ENCODE measurements at places on chromosomes 2 and 18.
A peak's percentile ranks its signal among the peaks of the same experiment; 100 is the strongest.

GRCh38 chr2:27249891-27250651, 12.8 kb downstream of the SLC30A3 start:
- H3K4me1 ChIP-seq = no peaks in the 10 kb centered on the region
- H3K4me3 ChIP-seq = no peak overlapping the region
- no peaks in the 10 kb centered on the region for H3K36me3 ChIP-seq
- H3K27me3 ChIP-seq = peaks cover 5% of the 10 kb centered on the region
- no peak overlapping the region for H3K27ac ChIP-seq
- DNase-seq = peak; percentile 47

GRCh38 chr2:71976685-71977084, 171.0 kb downstream of the CYP26B1 start:
- no peaks in the 10 kb centered on the region for H3K4me1 ChIP-seq
- no peaks in the 10 kb centered on the region for H3K36me3 ChIP-seq
- no peak overlapping the region for H3K27ac ChIP-seq
- H3K27me3 ChIP-seq = no peaks in the 10 kb centered on the region
- no peak overlapping the region for H3K4me3 ChIP-seq
- no peak for DNase-seq

GRCh38 chr2:170235860-170236679, 58.1 kb downstream of the MYO3B start:
- no peak overlapping the region for H3K4me3 ChIP-seq
- H3K27me3 ChIP-seq = peaks cover 21% of the 10 kb centered on the region
- DNase-seq = no peak
- H3K36me3 ChIP-seq = no peaks in the 10 kb centered on the region
- H3K27ac ChIP-seq = no peak overlapping the region

DNA sequence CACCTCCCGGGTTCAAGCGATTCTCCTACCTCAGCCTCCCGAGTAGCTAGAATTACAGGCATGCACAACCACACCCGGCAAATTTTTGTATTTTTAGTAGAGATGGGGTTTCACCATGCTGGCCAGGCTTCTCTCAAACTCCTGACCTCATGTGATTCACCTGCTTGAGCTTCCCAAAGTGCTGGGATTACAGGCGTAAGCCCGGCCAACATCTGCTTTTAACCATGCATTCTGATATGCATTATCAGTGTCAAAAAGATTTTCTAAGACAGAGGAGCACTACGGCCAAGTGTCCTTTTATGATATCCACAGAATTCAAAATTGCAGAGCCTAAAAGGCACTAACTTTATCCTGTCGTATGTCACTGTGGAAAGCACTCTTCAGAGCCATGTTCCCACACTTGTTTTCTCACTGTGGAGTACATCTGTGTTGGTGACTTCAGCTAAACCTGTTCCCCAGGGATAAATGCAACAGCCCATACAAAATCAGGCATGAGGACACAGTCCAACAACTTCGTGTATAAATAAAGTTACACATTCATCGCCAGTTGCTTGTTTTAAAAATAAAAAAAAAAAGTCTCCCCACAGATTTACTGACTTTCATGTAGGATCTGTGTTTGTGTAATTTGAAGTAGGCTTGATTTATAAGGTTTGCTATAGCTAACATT, 56.4 kb downstream of the STK25 start:
- H3K4me3 ChIP-seq = no peak overlapping the region
- no peak for DNase-seq
- no peaks in the 10 kb centered on the region for H3K4me1 ChIP-seq
- no peak overlapping the region for H3K27ac ChIP-seq
- peaks cover 35% of the 10 kb centered on the region for H3K27me3 ChIP-seq

- peaks cover 5% of the 10 kb centered on the region for H3K4me1 ChIP-seq
- H3K36me3 ChIP-seq = no peaks in the 10 kb centered on the region
- peak overlapping the region; percentile 22 for H3K27ac ChIP-seq
- DNase-seq = no peak
- no peaks in the 10 kb centered on the region for H3K27me3 ChIP-seq
These were observed 81.8 kb upstream of the ADAM23 start for GRCh38 chr2:206361407-206362045.

DNA sequence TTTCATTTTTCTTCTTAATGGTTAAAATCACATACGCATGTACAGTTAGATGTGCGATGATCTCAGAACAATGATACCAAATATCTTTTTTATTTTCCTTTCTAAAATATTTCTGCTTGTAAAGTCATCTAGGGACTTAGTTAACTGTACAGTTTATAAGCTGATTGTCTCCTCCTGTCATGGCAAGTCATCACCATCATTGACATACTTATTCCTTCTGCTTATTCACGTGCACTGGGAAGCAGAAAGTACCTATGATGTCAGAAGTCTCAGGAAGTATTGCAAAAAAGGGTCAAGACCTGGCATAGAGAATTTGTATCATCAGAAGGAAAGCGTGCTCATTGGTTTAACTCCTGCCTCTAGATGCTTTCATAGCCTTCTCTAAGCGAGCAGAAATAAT, 154.2 kb downstream of the DSC3 start:
- H3K4me1 ChIP-seq = no peaks in the 10 kb centered on the region
- H3K4me3 ChIP-seq = no peak overlapping the region
- no peak for DNase-seq
- no peak overlapping the region for H3K27ac ChIP-seq

DNA sequence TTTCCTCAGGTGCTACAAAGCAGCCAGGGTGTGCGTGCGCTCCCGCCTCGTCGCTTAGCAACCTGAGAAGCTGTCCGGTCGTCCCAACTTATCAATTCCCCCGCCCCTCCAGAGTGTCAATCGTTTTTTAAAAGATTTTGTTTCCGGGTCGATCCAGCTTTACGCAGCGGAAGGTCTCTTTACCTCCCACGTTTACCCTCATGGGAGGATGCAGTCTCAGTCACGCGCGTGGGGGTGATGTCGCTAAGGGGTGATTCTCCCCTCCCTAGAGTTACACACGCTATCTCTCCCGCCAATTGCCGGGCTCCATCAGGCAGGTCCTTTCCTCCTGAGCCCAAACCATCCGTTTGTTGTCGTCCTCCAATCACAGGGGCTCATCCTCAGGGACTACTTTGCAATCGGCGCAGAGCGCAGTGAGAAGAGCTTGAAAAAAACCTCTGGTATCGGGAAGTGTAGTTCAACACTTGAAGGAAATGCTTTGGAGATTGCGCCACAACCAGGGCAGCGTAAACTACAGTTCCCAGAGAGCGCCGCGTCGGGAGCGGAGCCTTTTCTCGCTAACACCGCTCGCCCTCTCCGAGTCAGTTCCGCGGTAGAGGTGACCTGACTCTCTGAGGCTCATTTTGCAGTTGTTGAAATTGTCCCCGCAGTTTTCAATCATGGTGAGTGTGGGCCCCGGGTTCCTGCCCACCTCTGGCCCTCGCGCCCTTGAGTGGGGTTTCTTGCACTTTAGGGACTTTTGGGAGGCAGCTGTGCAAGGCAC, at the start of the genes MDH1 and WDPCP:
TSS of gene MDH1 (plus strand) at position 579 of the 763 bp plus-strand sequence. CDS start at position 660, 81 bp downstream.
TSS of gene WDPCP (minus strand) at position 93 of the 763 bp plus-strand sequence. CDS start 206 bp downstream, outside the sequence.
- H3K27me3 ChIP-seq = no peaks in the 10 kb centered on the region
- H3K27ac ChIP-seq = peak within 1 kb of the TSS; percentile 90
- H3K4me1 ChIP-seq = peaks cover 38% of the 10 kb centered on the region

- no peaks in the 10 kb centered on the region for H3K36me3 ChIP-seq
- H3K27me3 ChIP-seq = peaks cover 3% of the 10 kb centered on the region
- no peak overlapping the region for H3K27ac ChIP-seq
- no peak overlapping the region for H3K4me3 ChIP-seq
- H3K4me1 ChIP-seq = no peaks in the 10 kb centered on the region
- no peak for DNase-seq
These were observed 15.8 kb downstream of the DAPL1 start for GRCh38 chr2:158810731-158811460.

- H3K4me3 ChIP-seq = no peak overlapping the region
- H3K36me3 ChIP-seq = no peaks in the 10 kb centered on the region
- H3K27me3 ChIP-seq = no peaks in the 10 kb centered on the region
- no peak overlapping the region for H3K27ac ChIP-seq
- no peak for DNase-seq
- no peaks in the 10 kb centered on the region for H3K4me1 ChIP-seq
These were observed 2110.3 kb upstream of the CELF4 start for GRCh38 chr18:39675906-39676305.

GRCh38 chr2:220129391-220129790, 502.0 kb downstream of the SLC4A3 start:
- H3K36me3 ChIP-seq = no peaks in the 10 kb centered on the region
- no peak for DNase-seq
- H3K27ac ChIP-seq = no peak overlapping the region
- H3K4me3 ChIP-seq = no peak overlapping the region

DNA sequence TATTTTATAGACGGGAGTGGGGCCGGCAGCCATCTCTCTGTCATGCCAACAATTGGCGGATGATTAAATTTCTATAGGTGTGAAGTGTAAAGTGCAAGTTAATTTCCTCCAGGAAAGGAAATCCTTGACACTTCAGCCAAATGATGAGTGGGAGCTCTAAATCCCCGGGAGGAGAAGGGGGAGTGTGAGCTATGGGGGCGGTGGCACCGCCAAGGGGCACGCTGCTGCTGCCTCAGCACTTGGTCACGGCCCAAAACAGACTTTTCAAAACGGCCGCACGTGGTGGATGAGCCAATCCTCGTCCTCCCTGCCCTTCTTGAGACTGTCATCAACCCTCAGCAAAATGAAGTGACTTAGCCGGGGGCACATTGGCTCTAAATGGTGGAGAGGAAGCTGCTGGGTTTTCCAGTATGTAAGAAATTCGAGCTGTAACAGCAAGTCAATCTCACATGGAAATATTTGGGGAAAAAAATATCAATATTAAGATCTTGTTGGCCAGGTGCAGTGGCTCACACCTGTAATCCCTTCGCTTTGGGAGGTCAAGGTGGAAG, 200.8 kb downstream of the TFCP2L1 start:
- H3K27ac ChIP-seq = no peak overlapping the region
- no peaks in the 10 kb centered on the region for H3K27me3 ChIP-seq
- H3K36me3 ChIP-seq = no peaks in the 10 kb centered on the region
- H3K4me3 ChIP-seq = no peak overlapping the region

GRCh38 chr2:72924353-72925240, 7.3 kb downstream of the EMX1 start:
- no peak overlapping the region for H3K4me3 ChIP-seq
- DNase-seq = no peak
- no peak overlapping the region for H3K27ac ChIP-seq
- no peaks in the 10 kb centered on the region for H3K4me1 ChIP-seq

GRCh38 chr2:85611217-85611704, 605 bp downstream of the C2orf68 start:
- H3K4me1 ChIP-seq = peaks cover 12% of the 10 kb centered on the region
- peaks cover 22% of the 10 kb centered on the region for H3K36me3 ChIP-seq
- H3K4me3 ChIP-seq = peak overlapping the region; percentile 98
- H3K27ac ChIP-seq = peak overlapping the region; percentile 89
- DNase-seq = no peak
- H3K27me3 ChIP-seq = no peaks in the 10 kb centered on the region

DNA sequence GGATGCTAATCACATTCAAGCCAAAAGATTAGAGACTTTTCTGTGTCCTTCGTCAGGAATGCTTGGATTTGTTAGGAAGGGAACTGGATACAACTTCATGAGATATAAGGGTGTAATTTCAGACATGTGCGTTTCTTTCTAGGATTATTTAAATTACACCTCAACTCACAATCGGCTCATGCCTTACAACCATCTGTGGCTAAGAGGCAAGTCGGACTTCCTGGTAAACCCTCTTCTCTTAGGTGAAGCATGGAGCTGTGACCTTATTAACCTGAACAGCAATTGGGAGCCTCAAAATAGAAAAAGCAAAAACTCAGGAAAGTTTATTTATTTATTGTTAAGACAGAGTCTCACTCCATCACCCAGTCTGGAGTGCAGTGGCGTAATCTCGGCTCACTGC, 61.8 kb downstream of the SEMA4F start:
- no peak overlapping the region for H3K27ac ChIP-seq
- DNase-seq = no peak
- peaks cover 13% of the 10 kb centered on the region for H3K27me3 ChIP-seq
- H3K4me1 ChIP-seq = peaks cover 9% of the 10 kb centered on the region
- H3K36me3 ChIP-seq = no peaks in the 10 kb centered on the region

DNA sequence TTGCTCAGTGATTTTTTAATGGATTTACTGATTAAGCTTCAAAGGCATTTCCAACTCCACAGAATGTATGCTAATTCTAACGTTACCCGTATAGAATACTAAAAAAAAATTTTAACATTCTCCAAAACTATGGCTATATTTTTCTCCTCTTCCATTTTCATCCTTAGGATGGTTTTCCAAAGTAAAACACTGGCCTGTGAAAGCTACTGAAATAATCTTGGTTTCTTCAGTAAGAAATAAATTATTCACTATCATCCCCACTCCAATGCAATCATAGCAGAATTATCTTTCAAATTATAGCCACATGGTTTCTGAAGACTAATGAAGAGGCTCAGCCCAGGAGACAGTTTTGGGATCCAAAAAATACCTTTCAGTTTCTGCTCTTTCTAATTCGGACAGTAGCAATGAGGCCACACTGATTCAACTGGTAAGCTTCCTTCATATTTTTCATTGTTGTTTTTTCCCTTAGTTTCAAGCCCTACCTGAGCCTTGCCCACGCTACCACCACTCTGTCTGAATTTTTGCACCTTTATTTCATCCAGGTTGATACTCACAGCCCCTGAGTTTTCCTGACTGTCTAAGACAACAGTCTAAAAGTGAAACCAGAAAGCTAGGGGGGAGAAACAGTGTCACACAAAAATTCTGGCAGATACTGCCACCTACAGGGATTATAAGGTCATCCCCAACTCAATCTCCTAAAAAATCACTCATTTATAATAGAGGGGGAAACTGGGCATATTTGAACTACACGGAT, 887.9 kb downstream of the NRXN1 start:
- H3K27ac ChIP-seq = no peak overlapping the region
- DNase-seq = no peak
- no peaks in the 10 kb centered on the region for H3K36me3 ChIP-seq
- peaks cover 6% of the 10 kb centered on the region for H3K4me1 ChIP-seq
- peaks cover 4% of the 10 kb centered on the region for H3K27me3 ChIP-seq

DNA sequence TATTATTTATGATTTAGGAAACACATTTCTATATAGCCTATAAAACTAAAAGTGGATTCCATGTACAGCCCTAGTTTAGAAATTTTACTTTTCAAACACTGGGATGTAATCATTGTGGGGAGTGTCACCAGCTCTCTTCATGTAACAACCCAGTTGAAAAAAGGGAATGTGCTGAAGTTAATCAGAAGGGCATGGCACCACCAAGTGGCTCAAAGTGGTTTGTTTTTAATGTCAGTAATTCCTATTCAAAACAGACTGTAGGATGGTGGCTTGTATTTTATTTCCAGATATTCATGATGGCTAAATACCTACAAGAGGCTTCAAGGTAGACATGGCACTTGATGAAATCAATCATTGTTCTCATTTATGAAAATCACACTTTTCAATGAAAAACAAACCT, 58.1 kb upstream of the TMEM182 start:
- no peak overlapping the region for H3K27ac ChIP-seq
- H3K4me1 ChIP-seq = no peaks in the 10 kb centered on the region
- DNase-seq = no peak
- peaks cover 17% of the 10 kb centered on the region for H3K27me3 ChIP-seq

GRCh38 chr2:120963997-120964705, 228.5 kb downstream of the GLI2 start:
- no peaks in the 10 kb centered on the region for H3K27me3 ChIP-seq
- no peak for DNase-seq
- no peaks in the 10 kb centered on the region for H3K36me3 ChIP-seq
- no peak overlapping the region for H3K4me3 ChIP-seq
- H3K4me1 ChIP-seq = no peaks in the 10 kb centered on the region
